NCI-H82 (cell line): ENCODE measurements at places on chromosomes 16 and 17.

DNA sequence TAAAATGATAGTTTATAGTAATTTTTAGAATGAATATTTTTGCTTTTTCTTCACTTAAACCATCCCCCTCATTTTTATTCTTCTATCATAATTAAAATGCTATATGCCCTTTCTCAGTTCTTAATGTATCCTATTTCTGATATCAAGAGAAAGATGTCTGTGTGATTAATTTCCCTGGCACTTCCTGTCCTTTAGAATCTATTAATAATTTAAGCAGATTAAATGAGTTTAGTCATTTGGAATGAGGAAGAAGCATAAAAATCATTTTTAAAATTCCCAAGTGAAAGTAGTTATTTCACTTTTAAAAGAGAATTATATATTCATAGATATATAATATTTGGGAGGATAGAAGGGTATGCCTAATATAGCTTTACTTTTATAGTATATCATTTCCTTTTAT lies 27.8 kb upstream of the CDR2 start:
- DNase-seq: no peak

DNA sequence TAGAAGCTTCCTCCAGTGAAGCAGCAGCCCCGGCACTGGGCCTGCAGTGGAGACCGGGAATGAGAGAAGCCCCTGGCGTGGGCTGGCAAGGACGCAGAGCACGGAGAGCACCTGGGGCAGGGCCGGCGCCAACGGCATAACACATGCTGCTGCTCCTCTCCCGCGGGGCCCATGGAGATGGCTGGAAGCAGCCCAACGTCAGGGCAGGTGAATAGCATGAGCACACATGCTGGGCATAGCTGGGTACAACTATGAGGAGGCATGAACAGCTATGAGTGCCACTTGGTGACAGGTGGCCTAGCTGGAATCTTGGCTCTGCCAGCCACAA lies 46.4 kb downstream of the IRF8 start:
- DNase-seq: no peak

DNA sequence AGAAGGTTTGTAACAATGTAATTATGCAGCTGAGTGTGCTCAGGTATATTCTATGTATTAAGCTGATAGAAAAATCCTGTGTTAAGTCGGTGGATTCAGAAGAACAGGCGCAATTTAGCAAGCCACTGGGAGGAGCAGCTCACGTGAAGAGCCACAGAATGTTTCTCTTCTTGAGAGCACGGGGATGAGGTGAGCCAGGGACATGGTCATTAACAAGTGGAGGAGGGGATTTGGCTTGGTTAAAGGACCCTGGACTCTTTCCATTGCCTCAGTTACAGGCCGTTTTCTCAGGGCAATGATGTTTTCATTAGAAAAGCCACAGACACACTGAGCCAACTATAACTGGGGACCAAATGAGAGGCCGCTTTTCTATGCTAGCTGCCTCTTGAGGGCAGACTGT lies 178.7 kb downstream of the SNX29 start:
- no peak for DNase-seq

DNA sequence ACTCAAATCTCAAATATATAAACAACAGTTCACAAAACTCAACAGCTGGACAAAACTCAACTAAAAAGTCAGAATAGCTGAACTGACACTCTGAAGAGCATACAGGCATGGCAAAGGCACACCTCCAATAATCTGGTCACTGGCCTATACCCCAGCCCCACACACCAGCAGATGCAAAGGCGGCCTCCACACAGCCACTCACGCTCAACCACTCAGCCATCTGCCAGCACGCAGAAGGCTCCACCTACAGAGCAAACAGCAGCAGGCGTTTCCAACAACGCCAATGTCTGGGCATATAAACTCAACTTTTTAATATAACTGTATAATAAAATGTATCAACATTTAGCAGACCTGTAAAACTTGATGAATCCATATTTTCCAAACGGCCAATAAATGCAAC lies 17.2 kb downstream of the USP7 start:
- DNase-seq: peak; percentile 67

GRCh38 chr17:49590874-49591273 lies 15.2 kb downstream of the NXPH3 start:
- no peak for DNase-seq

DNA sequence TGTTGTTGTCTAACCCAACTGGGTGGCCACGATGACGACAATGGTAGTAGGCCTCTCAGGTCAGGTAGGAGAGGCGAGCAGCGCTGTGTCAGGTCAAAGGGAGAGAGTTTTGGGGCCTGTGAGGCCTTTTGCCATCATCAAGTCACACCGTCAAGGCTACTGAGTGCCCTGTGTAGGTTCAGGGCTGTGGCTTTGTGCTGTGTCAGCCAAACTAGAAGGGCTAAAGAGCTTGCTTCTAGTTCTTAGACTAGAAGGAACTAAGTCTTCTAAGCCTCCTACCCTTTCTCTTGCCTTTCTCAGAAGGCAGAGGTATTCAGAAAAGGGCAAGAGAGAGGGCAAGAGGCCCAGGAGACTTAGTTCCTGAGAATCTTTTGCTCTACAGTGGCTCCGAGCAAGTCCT lies 25.0 kb upstream of the EFCAB13 start:
- no peak for DNase-seq

GRCh38 chr17:1137465-1137894 lies 42.3 kb downstream of the ABR start:
- DNase-seq: peak; percentile 96

DNA sequence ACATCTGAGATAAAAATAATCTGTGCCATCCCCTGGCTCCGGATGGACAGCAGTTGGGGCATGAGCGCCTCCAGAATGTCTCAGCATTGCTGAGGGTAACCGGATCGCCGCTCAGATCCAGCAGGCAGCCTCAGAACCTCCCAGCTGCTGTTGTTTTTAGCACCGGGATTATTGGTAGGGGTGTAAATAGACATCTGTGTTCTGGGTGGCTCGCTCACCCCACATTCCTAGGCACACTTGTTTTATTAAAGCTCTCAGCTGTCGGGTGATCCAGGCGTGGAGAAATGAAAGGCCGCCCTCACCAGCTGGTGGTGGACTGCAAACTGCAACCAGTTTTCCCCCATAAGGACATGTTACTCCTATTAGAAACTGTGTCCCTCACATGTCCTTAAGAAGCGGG lies 32.1 kb downstream of the MYH3 start:
- peak; percentile 96 for DNase-seq

- DNase-seq: peak; percentile 79
These were observed 66.9 kb downstream of the MYO18A start for GRCh38 chr17:29113334-29113733.

DNA sequence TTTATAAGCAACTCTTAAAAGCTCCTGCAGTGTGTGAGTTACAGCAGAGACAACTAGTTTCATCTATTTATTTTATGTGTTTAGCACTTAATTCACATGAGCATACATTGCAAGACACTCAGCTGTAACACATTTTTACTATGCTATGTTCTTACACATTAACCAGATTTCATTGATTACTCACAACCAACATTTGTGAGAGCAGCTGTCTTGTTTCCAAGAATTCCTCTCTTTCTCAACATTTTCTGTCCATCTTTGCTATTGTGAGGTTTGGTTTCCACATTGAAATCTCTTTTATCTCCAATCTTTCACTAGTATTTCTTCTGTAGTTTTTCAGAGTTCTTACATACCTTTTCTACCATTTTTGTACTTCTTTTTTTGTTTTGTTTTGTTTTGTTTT lies 51.2 kb downstream of the COPRS start:
- no peak for DNase-seq

DNA sequence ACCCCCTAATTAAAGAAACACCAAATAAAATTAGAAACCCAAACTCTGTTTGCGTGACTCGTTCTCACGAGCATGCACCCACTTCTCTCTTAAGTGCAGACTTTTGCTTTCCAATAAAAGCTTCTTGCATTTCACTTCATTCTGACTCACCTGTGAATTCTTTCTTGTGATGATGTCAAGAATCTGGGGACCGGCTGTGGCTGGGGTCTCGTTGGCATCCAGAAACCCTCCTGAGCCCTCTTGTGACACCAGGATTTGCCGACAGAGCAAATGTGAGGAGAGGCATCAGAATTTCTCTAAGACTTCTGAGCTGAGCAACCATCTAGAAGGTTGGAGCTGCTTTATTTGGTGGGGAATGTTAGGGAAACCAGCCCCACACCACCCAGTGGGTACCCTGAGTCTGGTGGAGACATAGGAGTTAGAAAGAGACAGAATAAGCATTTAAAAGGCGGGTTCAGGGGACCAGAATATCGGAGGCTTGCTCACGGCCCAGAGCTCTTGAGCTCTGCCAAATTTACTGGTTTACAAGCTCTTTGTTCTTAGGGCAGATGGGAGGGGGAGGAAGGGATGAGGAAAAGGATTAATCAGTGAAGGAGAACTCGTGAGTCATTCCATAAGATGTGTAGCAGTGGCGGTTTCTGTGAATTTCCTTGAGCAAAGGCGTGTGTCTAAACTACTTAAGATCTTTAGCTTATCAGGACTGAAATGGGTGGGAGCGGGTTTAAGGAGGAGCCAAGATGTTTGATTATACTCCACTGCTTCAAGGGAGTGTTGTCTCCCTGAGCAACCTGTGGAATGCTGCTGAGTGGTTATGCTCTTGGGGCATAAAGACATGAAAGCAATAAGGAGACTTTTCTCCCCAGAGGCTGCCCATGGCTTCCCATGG lies 24.2 kb upstream of the TMC5 start:
- DNase-seq: peak; percentile 91

GRCh38 chr16:6926341-6926740 lies 406.3 kb upstream of the RBFOX1 start:
- DNase-seq: peak; percentile 13

DNA sequence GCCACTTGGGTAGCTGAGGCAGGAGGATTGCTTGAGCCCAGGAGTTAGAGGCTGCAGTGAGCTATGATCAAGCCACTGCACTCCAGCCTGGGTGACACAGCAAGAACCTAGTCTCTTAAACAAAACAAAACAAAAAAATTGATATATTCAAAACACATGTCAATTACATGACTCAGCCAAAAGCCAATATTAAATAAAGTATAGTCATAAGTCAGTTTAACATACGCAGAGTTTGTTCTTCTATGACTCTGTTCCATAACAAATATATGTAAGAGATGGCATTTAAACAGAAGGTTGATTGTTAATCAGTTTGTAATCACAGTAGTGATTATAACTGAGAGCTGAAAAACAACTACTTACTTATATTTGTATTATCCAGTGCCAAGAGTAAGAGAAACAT lies 106.5 kb downstream of the CDH8 start:
- no peak for DNase-seq

- DNase-seq: no peak
These were observed 44.4 kb downstream of the YPEL2 start for GRCh38 chr17:59375857-59376256.

DNA sequence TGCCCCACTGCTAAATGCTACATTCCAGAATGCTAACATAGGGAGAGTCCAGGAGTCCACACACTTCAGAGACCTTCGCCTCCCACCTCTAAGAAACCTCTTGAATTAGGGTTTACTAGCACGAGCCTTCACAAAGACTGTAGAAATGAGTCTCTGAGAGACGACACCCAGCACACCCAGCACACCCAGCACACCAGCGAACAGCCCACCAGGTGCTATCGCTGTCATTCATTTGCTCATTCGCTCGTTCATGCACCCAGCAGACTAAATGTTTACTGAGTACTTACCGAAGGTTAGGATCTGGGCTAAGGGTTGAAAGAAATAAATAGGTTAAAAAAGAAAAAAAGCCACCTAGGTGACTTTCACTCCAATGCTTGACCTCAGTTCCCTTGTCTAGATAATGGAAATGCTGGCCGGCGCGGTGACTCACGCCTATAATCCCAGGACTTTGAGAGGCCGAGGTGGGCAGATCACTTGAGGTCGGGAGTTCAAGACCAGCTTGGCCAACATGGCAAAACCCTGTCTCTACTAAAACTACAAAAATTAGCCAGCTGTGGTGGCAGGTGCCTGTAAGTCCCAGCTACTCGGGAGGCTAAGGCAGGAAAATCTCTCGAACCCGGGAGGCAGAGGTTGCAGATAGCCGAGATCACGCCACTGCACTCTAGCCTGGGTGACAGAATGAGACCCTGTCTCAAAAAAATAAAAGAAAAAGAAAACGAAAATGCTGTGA lies 100.8 kb downstream of the ADCY9 start:
- DNase-seq: no peak

DNA sequence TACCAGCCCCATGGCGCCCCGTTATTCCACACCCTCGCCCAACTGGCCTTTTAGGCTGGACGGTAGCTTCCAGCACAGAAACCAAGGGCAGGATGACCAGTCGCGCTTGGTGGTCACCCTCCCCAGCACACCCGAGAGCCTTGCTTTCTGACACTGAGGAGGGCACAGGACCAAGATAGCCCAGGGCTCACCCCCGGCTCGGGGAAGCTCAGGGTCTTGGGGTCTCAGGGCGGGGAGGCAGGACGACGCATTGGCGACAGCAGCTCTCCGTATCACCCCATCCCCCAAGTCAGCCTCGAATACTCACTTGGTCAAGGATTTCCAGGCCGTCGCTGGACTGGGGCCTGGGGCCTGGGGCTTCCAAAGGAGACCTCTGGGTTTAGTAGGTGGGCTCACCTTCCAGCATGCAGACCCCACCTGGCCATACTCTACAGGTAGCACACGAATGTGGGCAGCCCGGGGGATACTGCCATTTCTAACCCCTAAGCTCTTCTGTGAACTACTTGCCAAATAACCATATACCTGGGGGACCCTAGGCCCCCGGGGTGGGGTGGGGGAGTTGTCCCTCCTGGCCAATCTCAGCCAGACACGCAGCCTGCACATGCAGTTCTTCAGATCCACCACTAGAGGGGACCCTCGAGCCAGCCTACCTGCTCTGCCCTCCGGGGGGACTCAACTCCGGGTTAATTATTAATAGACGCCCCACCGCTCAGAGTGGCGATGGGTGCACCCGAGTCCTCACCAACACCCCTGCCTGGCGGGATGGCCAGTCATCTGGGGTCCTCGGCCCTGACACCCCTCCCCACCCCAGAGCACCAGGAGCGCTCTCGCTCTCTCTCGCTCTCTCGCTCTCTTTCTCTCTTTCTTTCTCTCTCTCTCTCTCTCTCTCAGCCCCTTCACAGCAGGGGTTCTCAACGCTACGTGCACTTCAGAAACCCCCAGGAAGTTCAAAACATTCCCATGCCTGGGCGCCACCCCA lies 30.0 kb downstream of the TBC1D16 start:
- DNase-seq: peak; percentile 75
